ENCODE measurements at places on chromosomes 11 and 22.

- no peak for DNase-seq
These were observed 8.1 kb upstream of the UPK2 start for GRCh38 chr11:118948000-118948399.

- no peak for DNase-seq
These were observed 3.4 kb downstream of the LRP4 start for GRCh38 chr11:46914910-46915309.

GRCh38 chr11:126194121-126194543, 17.3 kb downstream of the RPUSD4 start:
- DNase-seq: peak; percentile 27

DNA sequence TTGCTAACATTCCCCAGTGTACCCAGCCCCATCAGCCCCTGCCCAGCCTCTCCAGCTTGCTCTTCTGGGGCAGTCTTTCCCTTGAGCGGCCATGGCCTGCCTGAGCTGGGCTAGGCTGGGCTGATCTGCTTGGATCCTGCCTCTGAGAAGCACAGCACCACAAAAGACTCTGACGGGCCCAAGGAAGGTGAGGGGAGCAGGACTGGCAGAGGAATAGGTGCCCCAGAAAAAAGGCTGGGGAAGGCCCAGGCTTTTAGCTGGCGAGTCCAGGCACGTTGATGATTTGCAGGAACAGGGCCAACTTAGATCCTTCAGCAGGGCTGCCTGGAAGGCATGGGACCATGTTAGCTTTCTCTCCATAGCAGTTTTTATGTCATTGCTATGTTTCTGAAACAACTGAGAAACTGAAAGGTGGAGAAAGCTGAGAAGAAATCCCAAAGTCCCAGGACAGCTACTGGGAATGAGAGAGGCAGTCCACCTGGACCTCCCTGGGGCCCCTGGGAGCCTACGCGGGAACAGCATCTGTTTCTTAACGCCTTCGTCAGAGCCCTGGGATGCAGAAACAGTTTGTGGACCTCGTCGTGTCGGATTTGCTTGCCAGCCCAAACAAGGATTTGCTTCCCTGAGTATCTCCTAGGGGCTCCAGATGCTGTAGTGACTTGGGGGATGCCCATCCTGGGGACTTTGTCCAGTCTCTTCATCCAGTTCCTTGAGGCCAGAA, 24.4 kb upstream of the FXYD6 start:
- DNase-seq: no peak

GRCh38 chr11:57644748-57645688, 4.7 kb downstream of the YPEL4 start:
- DNase-seq: peak; percentile 54

GRCh38 chr22:23815541-23816155, 23.2 kb downstream of the DERL3 start:
- no peak for DNase-seq

- DNase-seq: no peak
These were observed 2.5 kb upstream of the KLHL35 start for GRCh38 chr11:75435571-75435925.

- peak; percentile 94 for DNase-seq
These were observed 593.2 kb downstream of the INSC start for GRCh38 chr11:15707971-15708370.

- DNase-seq: no peak
These were observed 938 bp downstream of the FXYD6 start for GRCh38 chr11:117875382-117876058.

DNA sequence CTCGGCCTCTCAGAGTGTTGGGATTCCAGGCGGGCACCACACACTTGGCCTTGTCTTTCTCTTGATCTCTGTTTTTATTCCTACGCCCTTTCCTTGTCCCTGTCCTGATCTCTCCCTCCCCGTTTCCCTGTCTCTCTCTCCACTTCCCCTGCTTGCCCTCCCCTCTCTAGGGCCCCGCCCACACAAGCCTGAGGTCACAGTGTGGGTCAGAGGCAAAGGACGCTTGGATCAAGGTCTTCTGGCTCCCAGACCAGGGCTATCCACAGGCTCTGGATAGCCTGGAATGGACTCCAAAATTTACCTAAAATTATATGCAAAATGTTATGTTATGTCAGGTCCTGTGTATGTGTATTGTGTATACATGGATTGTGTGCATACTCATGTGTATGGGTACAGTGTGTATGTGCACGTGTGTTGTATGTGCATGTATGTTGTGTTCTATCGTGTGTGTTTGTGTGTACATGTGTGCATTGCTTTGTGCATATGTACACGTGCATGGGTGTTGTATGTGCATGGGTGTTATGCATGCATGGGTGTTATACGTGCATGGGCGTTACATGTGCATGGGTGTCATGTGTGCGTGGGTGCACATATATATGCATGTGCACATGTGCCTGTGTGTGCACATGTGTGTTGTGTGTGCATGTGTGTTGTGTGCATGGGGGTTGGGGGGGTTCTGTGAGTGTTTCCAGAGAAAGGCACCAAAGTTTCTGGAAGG, 38.3 kb downstream of the TP53I11 start:
- no peak for DNase-seq

DNA sequence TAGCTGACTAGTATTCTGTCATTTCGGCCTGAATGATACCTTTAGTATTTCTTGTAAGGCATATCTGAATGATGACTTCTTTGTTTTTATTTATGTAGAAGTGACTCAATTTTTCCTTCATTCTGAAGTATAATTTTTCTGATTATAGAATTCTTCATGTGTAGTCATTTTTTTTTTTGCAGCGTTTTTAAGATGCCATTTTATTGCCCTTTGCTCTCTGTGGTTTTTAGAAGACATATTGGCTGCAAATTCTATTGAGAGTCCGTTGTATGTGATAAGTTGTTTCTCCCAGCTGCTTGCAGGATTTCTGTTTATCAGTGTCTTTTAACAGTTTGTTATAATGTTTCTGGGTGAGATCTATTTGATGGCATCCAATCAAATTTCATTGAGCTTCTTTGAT, 1224.8 kb downstream of the JRKL start:
- DNase-seq: no peak

GRCh38 chr11:45457649-45458048, 171.5 kb upstream of the SYT13 start:
- peak; percentile 73 for DNase-seq

GRCh38 chr11:83042964-83043711, 28.6 kb downstream of the RAB30 start:
- DNase-seq: peak; percentile 67

DNA sequence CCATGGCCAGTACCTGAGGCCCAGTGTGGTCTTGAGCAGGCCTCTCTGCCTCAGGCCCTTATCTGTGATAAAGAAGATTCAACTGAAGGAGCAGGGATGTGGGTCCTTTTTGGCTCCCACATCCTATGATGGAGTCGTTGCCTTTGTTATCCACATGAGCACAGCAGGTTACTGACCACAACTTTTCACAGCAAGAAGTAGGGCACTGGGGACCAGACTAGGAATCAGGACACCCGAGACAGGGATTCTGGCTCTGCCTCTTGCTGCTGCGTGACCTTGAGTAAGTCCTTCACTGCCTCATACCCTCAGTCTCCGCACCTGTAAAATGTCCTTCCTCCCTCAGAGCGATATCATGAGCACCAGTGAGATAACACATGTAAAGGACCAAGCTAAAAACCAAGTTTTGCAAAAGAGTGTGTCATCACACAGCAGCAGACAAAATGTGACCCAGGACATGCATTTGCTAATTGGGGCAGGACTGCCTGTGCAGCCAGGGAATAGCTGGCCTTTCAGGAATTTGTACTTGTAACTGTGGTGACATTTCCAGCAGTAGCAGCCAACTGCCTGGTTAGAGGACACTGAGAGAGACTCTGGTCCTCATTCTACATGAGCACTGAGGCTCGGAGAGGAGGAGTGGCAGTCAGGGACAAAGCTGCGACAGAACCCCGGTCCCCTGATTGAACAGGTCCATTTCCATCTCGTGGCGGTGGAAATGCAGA, 13.2 kb upstream of the SMIM35 start:
- no peak for DNase-seq

- DNase-seq: no peak
These were observed 12.4 kb upstream of the PRRG4 start for GRCh38 chr11:32817181-32817851.

DNA sequence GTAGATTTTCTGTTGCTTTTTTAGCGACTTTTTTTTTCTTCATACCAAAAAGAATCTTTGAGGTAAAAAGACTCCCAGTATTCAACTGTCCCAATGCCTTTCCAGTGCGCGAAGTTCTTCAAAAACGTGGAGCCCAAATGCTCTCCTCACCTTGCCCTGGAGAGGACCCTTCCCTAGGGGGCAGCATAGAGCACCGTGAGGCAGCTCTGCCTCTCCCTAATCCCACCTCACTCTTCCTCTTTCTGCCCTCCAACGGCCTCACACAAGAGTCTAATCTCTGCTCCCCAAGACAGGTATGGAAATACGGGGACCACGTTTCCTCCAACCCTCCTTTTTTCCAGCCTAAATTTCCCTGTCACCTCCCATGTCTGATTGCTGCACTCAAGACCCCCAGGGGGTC, 117.5 kb upstream of the ALX4 start:
- DNase-seq: no peak

GRCh38 chr22:26922806-26923205, 265.4 kb downstream of the MIAT start:
- DNase-seq: no peak

- peak; percentile 7 for DNase-seq
These were observed 83.5 kb downstream of the C22orf31 start for GRCh38 chr22:28978158-28978557.

DNA sequence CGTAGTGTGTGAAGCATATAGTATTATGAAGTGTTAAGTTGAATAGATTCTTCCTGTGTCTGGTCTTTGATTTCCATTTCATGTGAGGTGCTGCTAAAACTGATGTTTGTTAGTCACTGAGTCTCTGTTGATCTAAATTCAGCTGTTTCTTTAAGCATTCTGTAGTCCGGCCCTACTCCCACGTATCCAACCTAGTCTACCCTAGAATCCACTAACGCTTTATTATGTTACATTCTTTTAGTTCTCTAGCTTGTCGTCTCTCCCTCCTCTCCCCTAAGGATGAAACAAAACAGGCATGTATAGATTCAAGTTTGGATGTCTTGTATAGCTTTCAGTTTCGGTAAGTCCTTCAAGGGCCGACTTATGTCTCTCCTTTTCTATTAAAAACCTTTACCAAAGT, 4.1 kb downstream of the WEE1 start:
- DNase-seq: no peak

DNA sequence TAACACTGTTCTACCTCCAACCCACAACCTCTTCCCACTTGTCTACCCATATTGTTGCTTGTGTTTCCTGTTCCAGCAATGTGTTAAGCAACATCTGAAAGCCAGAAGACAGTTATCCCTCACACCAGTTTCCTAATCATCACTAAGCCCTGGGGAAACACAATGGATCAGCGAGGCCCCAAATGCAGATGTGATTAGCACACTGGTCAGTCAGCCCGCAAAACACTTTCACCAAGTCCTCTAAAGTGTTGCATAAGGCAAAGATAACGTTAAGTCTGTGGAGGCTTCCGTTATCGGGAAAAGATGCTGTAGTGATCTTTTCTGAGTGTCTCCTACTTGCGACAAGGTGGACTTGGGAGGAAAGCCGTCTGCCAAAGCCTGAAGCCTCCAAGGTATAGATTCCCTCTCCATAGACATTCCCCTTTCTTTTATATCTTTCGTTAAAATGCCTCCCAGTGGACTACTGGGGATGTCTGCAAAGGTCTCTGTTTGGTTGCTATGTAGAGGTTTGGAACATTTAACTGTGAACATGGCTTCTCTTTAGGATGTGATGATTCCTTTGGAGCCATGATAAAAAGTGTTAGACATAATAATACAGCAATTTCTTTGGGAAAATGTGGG, at the start of gene MS4A3:
TSS of gene MS4A3 (plus strand) at position 317 of the 621 bp plus-strand sequence. CDS start 4,496 bp downstream, outside the sequence.
- no peak for DNase-seq

DNA sequence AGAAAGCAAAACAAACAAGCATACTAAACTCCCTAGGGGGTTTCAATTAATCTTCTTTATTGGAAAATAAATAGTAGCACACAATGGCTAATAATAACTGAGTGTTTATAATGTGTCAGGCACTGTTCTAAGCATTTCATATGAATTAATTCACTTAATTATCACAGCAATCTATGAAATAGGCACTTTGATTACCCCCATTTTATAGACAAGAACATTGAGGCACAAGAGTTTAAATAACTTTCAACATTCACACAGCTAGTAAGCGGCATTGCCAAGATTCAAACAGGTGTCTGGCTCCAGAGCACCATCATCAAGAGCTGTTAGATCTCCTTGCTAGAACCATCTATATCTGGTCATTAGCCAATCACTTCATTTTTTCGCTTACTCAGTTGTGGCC, 43.1 kb downstream of the PRCP start:
- no peak for DNase-seq

DNA sequence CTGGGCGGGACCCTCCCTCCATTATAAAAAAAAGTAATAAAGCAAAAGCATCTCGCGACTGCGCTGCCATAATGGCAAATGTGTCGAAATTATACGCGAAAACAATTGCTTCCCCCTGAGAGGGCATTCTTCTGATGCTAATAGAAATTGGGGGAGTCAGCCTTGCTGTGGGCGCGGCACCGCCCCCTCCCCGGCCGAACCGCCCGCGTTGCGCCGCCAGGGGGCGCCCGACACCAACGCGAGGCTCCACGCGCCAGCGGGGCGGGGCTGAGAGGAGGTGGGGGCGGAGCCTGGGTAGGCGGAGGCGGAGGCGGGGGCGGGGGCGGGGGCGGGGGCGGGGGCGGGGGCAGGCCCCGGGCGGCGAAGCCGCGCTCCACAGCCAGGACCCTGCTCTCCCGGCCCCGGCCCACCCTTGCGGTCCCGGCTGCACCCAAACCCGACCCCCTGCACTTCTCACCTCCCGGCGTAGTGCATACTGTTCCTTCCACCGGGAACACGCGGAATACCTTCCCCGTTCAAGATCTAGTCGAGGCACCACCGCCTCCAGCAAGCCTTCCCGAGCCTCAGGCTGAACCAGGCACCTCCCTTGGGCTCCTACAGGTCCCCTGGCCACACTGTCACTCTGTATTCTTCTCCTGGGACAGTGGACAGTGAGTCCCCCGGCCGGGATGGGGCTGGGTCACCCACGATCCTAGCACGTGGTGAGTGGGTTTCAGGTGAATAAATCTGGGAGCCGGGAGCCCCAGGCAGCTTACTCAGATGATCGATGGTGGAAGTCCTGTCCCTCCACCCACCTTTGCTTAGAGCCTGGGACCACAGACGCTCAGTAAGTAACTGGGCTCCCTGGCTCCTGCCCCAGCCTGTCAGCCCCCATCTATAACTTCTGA, 15.5 kb upstream of the UPK3A start:
- peak; percentile 47 for DNase-seq

GRCh38 chr11:130101661-130102060, 32.0 kb downstream of the APLP2 start:
- no peak for DNase-seq

GRCh38 chr11:75333807-75334140, 17.7 kb downstream of the ARRB1 start:
- DNase-seq: no peak

GRCh38 chr11:57460022-57460757, at the start of gene RTN4RL2:
TSS of gene RTN4RL2 (plus strand) at chr11:57460528. CDS start at chr11:57460866, 338 bp downstream.
- peak; percentile 63 for DNase-seq

All from H4 (cell line).